ENCODE measurements at places on chromosomes 16 and 17. TPM values are rescaled to one million over a fixed set of nuclear protein-coding genes. Genes with fewer than 3 reads are reported as not detected.

DNA sequence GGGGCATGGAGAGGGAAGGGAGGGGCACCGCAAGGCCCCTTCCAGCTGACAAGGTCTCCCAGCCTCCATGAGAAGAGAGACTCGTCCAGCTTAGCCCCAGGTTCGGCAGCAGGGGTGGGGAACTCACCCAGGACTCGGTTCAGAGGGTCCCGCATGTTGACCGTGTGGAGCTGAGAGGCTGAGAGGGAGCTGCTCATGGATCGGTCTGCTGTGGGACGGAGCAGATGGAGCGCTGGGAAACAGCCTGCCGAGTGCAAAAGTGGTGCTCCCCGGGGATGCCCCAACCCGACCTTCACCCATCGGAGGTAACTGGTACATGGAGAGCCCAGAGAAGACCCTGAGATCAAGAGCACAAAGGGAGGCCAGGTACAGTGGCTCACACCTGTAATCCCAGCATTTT is 4.9 kb downstream of the CSF3 start:
- DNase-seq: no peak

DNA sequence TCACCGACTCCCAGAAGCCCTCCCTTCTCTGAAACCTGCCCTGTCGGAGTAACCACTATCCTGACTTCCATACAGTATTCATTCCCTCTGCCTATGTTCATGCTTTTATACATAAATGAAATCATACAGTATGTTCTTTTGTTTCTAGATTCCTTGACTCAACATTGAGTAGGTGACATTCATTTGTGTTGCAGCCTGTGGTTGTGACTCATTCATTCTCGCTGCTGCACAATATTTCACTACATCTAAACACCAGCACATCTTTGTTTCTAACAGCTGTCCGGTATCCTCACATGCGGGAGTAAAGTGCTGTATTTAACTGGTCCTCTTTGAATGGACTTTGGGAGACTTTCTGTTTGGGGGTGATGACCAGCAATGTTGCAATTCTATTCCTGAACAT is 135.0 kb upstream of the FOXF1 start:
- no peak for DNase-seq

Gene SOCS7
- 7.5 TPM for total RNA-seq

DNA sequence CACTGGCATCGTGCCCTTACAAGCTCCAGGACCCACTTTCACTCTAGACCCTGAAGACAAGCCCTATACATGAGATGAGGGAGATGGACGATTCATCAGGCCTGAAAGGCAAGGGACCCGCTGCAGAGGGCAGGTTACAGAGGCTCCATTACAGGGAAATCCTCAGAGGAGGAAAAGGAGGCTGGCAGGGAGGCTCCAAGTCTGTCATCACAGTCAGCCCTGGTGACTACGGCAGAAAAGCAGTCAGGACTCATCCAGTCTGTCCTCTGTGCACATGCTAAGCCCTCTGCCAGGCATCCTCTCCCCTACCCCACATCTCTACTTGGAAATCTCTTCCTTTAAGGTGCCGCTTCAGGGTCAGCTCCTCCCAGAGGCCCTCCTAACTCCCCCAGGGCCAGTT is 197.7 kb upstream of the CDH5 start:
- DNase-seq: no peak

Gene MT4
- total RNA-seq: not detected

- DNase-seq: no peak
Observed at GRCh38 chr16:48503336-48503735, 106.6 kb downstream of the N4BP1 start.

GRCh38 chr17:39461926-39462569 is 762 bp downstream of the CDK12 start:
- peak; percentile 55 for DNase-seq

DNA sequence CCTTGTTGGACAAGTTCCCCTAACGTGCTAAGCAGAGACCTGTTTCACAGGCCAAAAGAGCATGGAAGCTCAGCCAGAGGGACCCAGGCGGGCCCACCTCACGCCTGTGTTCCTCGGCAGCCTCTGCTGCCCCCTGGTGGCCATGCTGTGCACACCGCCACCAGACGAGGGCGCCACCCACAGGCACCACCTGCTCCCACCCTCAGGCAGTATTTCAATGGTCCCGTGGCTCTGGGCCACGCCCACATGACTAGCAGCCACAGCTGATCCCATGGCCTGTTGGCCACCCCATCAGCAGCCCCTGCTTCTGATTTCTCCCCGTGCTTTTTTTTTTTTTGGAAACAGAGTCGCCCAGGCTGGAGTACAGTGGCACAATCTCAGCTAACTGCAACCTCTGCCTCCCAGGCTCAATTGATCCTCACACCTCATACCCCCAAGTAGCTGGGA is 18.9 kb downstream of the MPG start:
- DNase-seq: peak; percentile 88

GRCh38 chr16:85717393-85718152 is 28.8 kb upstream of the GINS2 start:
- peak; percentile 77 for DNase-seq

DNA sequence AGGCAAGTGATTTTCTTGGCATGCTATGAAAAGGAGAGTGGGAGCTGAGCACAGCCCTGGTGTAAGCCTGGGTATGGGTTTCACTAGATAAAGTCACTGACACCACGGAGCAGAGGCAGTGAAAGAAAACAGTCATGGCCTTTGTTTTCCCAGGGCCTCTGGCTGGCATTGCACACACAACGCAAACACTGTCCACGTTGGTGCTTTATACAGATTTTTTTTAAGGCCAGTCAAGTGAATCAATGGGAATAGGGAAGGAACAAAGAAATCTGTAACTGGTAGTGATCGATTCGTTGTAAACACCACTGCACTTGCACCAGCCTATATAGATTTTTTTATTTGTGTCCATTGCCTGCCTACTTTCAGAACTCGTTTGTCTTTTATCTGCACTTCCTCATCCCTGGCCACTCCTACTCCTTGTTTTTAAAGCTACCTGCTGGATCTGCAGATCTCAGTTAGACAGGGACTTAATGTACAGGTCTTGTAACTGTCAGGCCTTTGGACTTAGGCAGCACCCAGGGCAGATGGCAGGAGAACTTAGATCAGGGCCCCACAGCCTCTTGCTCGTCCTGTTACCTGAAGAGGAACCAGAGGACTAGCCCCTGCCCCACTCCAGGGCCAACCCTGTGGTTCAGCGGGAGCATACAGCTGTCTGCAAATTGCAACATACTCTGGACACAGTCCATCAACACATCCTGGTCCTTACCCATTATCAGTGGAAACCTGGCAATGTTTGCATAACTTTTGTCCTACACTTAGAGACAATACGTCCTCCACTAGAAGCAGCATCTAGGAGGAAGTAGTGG is 10.6 kb upstream of the TMIGD1 start:
- peak; percentile 91 for DNase-seq

Measured in lung microvascular endothelial cell (primary cell).